ENCODE measurements at places on chromosomes 2 and 18.
A peak's percentile ranks its signal among the peaks of the same experiment; 100 is the strongest.

- peak; percentile 55 for DNase-seq
Measured at GRCh38 chr2:55112229-55113031, 62.2 kb upstream of the RTN4 start.

- DNase-seq, result no peak
Measured at GRCh38 chr18:9321736-9322135, 12.8 kb upstream of the TWSG1 start.

DNA sequence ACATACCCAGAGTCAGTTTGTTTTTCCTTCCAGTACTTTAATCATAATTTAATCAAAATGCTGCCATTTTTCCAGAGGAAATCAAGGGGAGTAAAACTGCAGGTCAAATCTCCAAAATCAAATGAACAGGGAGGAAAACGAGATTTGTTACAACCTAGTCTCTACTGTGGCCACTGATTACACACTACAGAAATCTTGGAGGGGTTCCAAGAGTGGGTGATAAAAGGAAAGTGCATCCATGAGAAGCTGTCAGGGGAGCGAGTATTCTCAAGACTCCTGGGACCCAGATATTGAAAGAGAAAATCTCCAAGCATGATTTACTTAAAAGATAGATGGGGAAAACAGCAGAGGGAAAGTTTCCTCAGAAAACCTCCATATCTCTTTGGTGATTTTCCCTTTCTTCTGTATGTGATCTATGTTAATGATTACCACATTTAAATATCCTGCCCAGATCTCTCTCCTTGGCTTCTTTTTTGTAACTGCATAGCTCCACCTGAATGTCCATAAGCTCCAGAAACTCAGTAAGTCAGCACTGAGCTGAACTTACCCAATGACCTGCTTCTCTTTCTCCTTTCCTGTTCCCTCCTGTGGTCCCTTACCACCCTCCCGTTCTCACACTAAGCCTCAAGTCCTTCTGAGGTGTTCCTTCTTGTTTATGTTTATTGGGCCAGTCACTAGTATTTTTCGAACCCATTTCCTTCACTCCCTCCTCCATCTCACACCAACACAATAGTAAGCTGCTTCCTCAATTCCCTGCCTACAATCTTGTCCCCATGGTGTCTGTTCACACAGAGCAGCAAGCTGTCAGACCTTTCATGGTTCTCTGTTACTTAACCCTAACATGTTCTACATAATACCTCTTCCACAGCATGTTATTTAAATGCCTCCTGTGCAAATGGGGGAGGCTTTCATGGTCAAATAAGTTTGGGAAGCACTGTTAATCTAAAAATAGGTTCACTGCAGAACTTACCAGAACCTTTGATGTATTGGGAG, 73.9 kb upstream of the TWSG1 start:
- DNase-seq, result no peak

GRCh38 chr2:68371581-68371980, 6.5 kb downstream of the PLEK start:
- no peak for DNase-seq

GRCh38 chr2:230781130-230781797, 68.6 kb downstream of the CAB39 start:
- DNase-seq, result no peak

DNA sequence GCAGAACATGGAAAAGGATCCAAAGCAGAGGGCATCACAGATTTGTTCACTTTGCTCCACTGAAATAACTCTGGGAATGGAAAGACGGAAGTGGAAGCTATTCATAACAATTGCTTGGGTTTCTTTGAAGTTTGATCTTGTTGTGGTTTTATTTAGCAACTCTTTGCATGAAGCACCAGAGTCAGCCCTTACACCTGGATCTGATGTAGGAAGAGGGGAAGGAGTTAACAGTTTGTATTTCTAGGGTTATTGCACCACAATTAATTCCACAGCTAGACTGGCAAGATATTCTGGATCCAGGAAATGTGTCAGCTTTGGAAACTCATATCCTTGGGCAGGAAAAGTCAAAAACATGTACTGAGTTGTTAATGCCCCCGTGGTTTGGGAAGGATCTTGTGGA, 1143.4 kb downstream of the CNTNAP5 start:
- no peak for DNase-seq

- DNase-seq, result no peak
Measured at GRCh38 chr18:59957957-59958356, 58.2 kb downstream of the PMAIP1 start.

- DNase-seq, result no peak
Measured at GRCh38 chr2:187842978-187843847, 289.0 kb upstream of the TFPI start.

GRCh38 chr2:178251151-178251955, 57.0 kb downstream of the OSBPL6 start:
- DNase-seq, result no peak

DNA sequence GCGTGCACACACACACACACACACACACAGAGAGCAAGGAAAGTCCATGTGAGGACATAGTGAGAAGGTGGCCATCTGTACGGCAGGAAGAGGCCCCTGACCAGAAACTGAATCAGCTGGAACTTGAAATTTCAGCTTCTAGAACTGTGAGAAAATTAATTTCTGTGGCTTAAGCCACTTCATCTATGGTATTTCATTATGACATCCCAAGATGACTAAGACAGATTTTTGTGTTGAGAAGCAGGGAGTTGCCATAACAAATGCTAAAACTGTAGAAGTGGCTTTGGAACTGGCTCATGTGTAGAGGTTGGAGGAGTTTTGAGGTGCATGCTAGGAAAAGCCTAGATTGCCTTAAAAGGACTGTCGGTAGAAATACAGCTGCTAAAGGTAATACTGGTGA, 63.4 kb upstream of the ZBTB7C start:
- no peak for DNase-seq

- no peak for DNase-seq
Measured at GRCh38 chr2:198782734-198783133, 675.0 kb downstream of the SATB2 start.

DNA sequence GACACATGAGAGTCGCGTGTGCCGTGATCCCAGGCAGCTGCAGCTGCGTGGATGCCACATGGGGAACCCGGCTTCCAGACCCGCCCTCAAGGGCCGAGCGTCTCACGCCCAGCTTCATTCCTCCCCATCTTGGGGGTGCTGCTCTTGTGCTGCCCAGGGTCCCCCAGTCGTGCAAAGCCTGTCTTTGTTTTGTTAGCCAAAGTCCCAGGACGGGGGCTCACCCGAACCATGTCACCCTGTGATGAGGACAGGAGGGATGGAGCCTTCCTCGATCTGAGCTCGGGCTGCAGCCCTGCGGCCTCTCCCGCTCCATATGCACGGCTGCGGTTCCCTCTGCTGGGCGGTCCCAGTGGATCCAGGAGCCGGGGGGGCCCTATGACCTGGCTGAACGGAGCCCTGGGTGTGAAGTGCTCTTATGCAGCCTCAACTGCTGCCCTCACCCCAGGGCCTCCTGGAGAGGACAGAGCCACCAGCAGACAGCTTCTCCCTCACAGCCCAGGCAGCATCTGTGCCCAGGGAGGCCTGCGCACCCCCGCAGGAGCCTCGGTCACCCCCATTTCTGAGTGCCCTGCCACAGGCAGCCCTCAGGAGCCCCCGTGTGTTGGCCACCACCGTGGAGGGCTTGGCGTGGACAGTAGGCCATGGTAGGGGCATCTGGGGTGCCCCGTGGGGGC, 99.0 kb upstream of the CTDP1 start:
- no peak for DNase-seq

DNA sequence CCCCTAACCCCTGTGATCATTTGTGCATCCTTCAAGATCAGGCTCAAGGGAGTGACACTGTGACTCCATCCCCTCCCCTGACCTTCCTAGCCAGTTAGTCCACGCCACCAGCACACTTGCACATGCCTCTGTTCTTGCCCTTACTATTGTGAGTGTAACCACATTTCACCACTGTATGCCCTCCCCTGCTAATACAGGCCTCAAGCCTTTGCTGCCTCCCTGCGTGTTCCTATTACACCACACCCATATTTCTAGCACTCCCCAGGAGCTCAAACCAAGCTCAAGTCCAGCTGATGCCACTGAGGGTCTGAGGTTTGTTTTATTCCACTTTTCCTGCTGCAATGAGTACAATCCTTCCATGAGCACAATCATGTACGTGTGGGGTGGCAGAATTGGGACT, 288.9 kb upstream of the FBXO11 start:
- DNase-seq, result no peak

DNA sequence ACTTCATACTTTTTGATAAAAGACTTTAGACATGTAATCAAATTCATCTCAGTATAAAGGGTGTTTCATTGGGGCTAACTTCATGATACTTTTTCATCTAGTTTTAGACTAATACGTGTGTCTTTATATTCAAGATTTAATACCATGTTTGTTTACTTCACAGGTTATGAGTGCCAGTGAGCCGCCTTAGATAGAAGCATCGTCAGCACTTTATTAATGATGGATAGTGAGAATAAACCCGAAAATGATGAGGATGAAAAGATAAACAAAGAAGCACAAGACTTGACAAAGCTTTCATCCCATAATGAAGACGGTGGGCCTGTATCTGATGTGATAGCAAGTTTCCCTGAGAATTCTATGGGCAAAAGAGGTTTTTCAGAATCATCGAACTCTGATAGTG, 33.1 kb downstream of the ZNF407 start:
- no peak for DNase-seq

DNA sequence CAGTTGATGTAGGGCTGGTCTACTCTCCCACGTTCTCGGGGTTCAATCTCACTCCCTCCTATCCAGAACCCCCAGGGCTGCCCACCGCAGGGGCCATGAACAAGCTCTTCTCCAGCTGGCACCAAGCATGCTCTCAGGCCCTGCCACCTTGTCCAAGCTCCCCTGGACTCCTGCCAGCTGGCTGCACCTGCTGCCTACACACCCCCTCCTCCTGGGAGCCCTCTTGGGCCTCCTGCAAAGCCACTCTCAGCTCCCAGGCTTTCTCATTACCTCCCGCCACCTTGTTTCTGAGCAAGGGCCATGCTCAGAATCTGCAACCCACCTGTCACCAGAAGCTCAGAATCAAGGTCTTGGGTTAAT, 56.0 kb downstream of the HDAC4 start:
- no peak for DNase-seq

GRCh38 chr2:96993367-96993766, 7.0 kb upstream of the FAM178B start:
- no peak for DNase-seq

GRCh38 chr2:215951558-215951957, 61.8 kb downstream of the MREG start:
- no peak for DNase-seq

GRCh38 chr2:37306024-37306423, 18.6 kb downstream of the PRKD3 start:
- no peak for DNase-seq

DNA sequence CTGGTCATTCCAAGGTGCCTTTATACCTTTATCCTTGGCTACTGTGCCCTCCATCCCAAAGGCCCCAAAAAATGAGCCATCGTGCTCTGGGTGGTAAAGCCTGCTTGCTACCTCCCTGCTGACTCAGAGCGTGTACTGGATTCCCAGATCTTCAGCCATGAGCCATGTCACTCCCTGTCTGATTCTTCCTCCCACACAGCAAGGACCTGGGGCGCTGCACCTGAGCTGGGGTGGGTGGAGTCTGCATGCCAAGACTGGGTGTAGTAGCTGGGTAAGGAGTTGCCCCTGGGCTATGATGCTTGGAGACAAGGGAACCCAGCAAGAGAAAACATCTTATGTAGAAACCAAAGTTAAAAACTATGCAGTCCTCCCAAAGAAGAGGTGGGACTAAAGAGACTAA, 37.2 kb upstream of the APCDD1 start:
- DNase-seq, result no peak

- no peak for DNase-seq
Measured at GRCh38 chr18:80119111-80119510, 10.0 kb downstream of the ADNP2 start.

GRCh38 chr2:212797484-212798205, 259.0 kb upstream of the ERBB4 start:
- no peak for DNase-seq

- no peak for DNase-seq
Measured at GRCh38 chr2:27303093-27304025, 4.9 kb downstream of the UCN start.

GRCh38 chr2:200471324-200471848, 38.5 kb downstream of the KCTD18 start:
- no peak for DNase-seq

GRCh38 chr2:203547356-203547755, 12.3 kb upstream of the RAPH1 start:
- no peak for DNase-seq

GRCh38 chr2:206438196-206438724, 5.1 kb upstream of the ADAM23 start:
- no peak for DNase-seq

DNA sequence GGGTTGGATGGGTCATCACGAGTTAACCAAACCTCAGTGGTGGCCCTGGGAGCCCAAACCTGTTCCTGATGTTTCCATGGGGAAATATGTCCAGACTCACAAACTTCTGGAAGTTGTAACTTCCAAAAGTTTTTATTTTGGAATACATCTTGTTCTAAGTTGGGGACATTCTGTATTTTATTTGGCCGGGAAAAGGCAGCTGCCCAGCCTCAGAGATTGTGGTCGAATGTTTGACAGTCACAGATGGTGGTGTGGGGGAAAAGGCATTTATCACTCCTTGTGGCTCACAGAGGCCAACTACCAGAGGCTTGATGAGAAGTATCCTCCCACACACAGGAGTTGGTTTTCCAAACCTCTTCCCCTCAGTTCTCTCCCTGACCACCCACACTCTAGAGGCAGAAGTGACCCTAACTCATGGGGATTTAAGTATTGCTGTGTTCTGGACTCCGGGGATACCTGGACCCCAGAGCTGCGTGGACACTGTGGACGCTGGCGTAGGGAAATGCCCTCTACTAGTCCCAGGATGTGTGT, 124.7 kb upstream of the PPP1CB start:
- no peak for DNase-seq

- DNase-seq, result no peak
Measured at GRCh38 chr2:234447189-234447588, 49.7 kb downstream of the ARL4C start.

- no peak for DNase-seq
Measured at GRCh38 chr18:74137920-74138538, 9.6 kb downstream of the FBXO15 start.

DNA sequence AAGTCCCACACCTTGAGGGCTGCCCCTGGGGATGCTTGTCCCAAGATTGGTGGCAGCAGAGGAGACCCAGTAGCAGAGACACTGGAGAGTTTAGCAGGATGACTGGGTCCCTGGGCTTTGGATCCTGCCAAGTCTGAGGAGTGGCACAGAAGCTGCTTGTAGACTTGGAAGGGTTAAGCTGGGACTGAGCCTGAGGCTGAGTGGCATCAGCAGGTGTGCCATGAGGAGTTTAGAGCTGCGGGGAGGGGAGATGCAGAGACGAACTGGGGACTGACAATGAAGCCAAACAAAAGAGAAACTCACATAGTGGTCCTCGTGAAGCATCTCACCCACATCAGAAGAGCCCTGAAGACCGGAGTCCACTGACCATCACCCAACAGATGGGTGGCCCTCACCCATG, 329.7 kb upstream of the KLHL29 start:
- DNase-seq, result no peak

DNA sequence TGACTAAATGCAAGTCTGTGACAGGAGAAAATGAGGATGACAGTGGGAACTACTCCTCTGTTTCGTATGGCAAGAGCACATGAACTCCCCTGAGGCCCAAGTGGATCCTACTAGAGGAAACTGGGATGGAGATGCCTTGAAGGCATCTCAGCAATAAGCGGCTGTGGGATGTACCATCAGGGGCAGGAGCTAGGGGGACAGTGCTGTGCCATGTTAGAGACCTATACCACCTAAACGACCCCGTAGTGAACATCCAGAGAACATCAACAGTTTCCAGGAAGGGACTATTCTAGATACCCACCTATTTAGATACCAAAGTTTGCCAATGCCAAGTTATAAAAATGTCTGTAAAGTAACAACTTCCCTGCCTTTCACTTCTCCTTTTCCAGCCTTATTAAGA, 860.8 kb upstream of the ACVR2A start:
- DNase-seq, result no peak
